Activated CD4-positive, CD25-positive, alpha-beta regulatory T cell (primary cell): ENCODE measurements at places on chromosomes 11 and 22.

- DNase-seq, result no peak
These were observed 19.8 kb downstream of the MMP27 start for GRCh38 chr11:102685754-102686153.

- no peak for DNase-seq
These were observed 11.7 kb downstream of the MAFF start for GRCh38 chr22:38213319-38213989.

DNA sequence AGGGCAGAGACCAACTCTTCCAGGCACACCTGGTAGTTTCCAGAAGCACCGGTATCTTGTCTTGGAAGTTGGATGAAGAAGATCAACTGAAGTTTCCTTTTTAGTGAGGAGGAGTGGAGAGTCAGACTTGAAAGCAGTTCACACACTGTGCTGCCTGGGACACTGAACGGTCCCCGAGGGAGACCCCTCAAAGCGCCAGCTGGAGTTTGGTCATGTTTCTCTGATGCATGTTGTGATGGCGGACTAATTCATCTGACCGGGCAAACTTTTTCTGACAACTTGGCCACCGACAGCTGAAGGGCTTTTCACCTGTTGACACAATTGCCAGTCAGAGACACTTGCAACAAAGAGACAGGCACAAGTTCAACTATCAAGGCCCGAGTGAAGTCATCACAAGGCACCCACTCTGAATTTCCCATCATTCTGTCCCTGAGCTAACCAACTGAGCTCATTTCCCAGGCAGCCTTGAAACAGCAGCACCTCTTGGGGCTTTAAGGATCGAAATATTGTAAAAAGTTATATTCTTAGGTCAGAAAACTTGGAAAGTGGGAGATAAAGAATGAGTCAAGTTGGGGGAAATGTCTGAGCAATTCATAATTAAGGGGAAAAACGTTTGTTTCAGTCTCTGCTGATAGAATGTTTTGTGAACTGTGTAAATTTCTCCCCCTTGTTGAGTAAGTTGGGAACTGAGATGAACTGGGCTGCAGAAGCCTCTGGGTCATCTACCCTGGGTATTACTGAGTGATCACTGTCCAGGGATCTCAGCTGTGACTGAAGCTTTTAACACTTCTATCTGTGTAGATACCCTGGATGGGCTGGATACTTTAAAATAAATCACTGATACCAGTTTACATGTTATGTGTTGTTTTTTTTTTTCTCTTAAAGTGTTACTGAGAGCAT lies 46.2 kb downstream of the WT1 start:
- no peak for DNase-seq

- peak; percentile 51 for DNase-seq
These were observed 4.7 kb downstream of the LTBP3 start for GRCh38 chr11:65553301-65554001.

GRCh38 chr11:33258631-33259205 lies 1.5 kb downstream of the HIPK3 start:
- DNase-seq, result no peak

DNA sequence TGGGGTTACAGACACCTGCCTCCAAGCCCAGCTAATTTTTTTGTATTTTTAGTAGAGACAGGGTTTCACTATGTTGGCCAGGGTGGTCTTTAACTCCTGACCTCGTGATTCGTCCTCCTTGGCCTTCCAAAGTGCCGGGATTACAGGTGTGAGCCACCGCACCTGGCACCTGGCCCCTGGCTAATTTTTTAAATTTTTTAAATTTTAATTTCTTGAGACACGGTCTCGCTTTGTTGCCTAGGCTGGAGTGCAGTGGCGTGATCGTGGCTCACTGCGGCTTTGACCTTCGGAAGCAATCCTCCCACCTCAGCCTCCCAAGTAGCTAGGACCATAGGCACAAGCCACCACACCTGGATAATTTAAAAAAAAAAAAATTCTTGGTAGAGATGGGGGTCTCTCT lies 14.6 kb downstream of the PPP6R2 start:
- DNase-seq, result no peak

DNA sequence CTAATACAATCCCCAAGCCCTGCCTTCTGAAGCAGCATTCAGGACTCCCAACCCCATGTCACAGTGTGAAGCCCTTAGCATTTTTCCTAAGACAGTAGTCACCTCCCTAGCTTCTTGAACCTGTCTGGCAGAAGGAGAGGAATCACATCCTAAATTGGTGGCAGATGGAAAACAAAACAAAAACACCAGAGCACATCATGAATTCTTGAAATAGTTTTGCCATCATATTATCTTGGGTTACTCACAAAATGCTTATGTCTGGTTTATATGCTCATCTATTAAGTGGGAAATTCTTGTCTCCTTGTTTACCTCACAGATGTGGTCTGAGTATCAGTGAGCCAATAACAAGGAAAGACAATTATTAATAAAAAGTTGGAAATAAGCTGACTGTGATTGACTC lies 15.3 kb downstream of the OR51M1 start:
- no peak for DNase-seq

DNA sequence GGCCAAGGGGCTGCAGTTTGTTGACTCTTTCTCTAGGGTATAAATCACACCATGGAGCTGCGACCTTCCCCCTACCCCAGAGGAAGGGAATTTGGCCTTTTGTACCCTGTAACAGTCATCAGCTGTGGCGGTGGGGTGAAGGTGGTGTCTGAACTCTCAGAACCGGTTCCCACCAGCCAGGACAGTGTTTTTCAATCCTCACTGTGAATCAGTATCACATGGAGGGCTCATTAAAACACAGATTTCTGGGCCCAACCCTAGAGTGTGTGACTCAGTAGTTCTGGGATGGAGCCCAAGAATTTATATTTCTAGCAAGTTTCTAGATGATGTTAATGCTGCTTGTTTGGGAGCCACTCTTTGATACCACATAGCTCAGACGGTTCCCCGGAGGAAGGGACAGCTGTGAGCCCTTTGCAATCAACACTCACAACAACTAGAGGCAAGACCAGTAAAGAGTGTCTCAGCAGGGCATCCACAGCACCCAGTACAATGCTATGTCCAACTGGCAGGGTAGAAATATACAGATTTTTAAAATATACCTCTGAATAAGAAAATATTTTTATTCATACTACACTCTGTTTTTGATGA lies 43.9 kb upstream of the FAT3 start:
- DNase-seq, result no peak

DNA sequence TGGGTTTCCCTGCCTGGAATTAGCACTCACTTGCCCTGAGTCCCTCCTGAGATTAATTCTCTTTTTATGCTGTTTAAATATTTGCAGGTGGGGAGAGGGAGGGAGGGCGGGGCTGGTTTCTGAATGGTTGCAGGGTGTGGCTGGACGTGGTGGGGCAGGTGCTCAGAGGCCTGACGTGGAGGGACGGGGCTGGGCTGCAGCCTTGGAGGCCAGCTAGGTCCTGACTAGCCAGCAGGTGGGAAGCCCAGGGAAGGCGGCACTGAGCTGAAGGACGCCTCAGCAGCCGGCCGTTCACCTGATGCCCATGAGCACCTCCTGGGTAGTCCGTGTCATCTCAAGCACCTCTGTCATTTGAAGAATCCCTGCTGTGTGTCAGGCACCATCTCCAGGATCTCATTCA lies 21.3 kb downstream of the SGSM1 start:
- no peak for DNase-seq

DNA sequence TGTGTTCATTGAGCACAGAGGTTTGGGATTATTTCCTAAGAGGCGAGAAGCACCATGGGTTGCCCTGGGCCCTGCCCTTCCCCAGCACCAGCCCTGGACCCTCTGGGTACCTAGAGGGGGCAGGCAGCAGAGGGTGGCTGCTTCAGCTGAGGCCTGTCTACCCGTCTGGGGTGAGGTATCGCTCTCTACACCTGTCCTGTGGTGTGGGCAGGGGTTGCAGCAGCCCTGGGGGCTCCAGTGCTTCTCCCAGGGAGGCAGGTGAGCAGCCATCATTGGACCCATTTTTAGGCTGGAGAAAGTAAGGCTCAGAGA lies 15.6 kb downstream of the PRDM11 start:
- no peak for DNase-seq

DNA sequence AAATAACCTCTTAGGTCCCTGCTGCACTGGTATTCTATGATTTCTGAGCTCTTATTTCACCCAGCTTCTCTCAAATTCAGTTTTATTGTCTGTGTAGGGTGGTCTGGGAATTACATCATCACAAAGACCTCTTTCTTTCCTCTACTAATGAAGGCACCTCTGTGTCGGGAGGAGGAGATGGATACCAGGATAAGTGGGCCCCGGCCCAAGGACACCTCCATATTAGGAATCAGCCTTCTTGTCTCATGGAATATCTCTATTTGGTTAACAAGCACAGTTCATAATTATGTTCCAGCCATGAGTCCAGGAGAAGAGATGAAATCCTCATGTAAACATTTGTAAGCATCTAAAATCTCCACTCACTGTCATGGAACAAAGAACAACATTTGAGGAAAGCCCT lies 9.4 kb downstream of the PARVA start:
- DNase-seq, result no peak

- DNase-seq, result no peak
These were observed 50.2 kb upstream of the TP53I11 start for GRCh38 chr11:45000918-45001317.

DNA sequence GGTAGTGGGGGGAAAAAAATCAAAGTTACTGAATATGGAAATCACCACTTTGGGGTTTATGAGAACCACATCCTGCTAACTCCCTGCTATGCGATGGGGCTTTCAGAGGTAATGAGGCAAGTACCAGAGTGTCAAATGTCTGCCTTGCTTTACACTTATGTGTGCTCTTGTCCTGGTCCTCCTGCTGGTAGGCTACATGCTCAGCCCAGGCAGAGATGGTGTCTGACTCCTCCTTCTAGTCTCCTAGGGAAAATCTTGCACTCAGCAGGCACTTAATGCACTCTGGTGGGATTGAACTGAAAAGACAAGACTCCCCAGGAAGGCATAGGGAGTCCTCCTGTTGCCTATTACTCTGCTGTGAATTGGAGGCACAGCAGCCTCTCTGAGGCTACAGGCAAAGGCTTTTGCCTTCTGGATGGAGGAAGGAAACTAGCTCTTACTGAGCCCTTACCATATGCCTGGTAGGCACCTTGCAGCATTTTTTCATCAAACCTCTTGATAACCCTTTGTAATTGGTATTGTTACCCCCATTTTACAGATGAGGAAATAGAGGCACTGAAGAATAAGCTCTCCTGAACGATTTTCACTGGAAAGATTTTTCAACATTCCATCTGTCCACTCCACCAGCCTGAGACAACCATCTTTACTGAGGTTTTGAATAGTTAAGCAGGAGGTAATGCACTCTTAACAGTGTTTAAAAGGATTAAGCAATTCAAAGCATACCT lies 132.1 kb upstream of the PAX6 start:
- DNase-seq, result no peak

DNA sequence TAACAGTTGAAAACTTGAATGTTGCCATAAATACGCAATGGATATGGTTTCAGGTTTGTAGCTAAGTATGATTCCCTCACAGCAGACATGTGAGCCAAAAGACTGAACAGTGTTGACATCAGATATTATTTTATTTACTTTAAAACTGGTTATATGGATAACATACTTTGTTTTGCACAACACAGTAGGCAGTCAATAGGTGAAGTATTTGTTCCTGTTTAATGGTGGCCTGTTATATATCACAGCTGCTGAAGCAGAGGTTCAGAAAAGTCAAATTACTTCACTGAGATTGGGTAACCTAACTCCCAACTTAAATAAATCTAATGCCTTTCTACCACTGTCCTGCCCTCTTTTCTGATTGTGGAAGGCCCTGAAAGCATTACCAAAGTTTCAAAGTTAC lies 44.6 kb downstream of the YAP1 start:
- DNase-seq, result no peak

DNA sequence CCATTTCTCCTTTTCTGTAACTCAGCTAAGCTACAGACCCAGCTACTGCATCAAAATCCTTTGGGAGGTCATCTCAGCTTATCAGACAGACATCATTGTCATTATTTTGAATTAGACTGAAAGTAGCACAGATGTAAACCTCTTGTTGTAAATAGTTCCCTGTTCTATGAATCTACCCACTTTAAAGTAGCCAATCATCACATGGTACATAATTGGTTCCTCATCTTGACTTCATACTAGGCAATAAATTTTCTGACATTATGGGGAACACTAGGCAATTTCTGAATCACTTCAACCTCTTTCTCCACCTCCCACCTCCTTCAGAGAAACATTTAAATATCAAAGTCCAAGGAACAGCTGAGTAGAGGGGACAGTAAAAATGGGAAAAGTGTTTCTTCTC lies 47.9 kb downstream of the MPPED2 start:
- no peak for DNase-seq

GRCh38 chr22:31489632-31490495 lies at the start of gene EIF4ENIF1:
Gene EIF4ENIF1 (minus strand): TSS chr22:31489842. CDS start chr22:31488718, 1,124 bp downstream.
- peak; percentile 69 for DNase-seq
